Left ventricle myocardium inferior (tissue), 1 donor: ENCODE measurements at places on chromosomes 11 and 22.

DNA sequence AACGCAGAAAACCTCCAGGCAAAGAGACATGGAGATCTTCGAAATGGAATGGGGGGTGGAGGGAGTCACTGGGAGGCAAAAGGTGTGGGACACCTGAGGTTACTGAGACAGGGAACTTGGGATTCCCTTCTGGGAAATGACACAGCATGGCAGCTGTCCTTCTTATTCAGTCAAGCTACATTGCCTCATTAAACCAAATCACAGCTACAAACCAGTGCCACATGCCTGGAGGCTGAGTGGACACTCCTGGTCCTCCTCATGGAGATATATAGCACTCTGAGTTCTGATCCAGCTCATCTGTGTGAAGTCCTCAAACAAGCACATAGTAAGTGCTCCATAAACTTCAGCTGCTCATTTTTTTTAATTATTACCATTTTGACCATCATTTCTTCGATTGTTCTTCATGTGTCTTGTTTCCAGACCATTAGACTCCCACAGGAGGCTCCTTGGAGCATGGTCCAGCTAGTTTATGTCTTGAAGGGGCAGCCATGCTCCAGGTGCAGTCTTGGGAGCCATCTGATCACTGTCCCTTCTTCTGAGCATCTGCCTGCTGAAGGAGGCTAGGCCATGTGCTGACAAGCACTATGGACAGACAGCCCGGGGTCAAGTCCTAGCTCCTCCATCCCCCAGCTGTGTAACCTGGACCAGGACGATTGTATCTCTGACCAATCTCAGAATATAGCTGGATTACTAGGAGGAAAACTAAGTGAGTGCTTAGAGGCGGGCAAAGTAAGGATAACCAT is 9.7 kb upstream of the FXYD2 start:
- no peak for DNase-seq

- no peak for DNase-seq
These were observed 6.1 kb downstream of the ARHGAP8 start for GRCh38 chr22:44758344-44758973.

- DNase-seq: no peak
These were observed 19.2 kb upstream of the SLC5A12 start for GRCh38 chr11:26741036-26741435.

DNA sequence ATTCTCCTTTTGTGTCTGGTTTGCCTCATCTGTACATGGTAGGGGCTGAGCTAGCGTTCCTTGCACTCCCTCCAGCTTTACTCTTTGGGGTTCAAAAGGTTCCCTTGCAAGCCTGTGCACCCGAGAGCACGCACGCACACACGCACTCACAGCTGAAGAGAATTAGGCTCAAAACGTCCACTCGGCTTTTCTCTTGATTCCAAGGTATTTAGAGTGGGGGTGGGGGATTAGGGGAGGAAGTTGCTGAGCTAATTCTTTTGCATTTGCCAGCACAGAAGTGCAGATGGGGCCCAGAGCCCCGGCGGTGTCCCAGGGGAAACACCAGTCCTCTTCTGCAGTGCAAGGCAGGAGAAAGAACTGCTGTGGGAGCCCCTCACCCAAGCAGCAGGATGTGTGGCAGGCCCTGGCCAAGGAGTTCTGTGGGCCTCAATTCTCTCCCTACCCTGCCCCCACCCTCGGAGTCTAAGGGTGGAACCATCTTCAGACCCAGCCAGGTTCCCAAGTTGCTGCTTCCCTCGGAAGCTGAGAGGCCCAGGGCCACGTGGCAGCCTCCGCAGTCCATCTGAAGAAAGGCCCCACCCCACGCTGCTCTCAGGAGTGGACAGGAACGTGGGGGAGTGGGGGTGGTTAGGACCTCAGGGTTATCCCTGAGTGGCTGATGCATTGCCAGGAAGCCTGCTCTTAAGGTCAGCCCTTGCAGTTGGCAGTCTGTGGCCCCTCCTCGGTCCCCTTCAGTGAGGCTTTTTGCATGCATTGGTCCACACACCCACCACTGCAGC is 3.8 kb upstream of the KCNQ1OT1 start:
- peak; percentile 6 for DNase-seq

- DNase-seq: peak; percentile 30
These were observed 101.6 kb downstream of the CCDC81 start for GRCh38 chr11:86476109-86476861.

GRCh38 chr11:45926001-45926401 is 3.5 kb downstream of the LARGE2 start:
- peak; percentile 9 for DNase-seq

- no peak for DNase-seq
These were observed 194.5 kb downstream of the NAV2 start for GRCh38 chr11:19907008-19907579.

GRCh38 chr11:57735619-57736298 is 5.5 kb upstream of the SELENOH start:
- DNase-seq: no peak

GRCh38 chr11:124791626-124792341 is 8.4 kb downstream of the MSANTD2 start:
- no peak for DNase-seq

GRCh38 chr11:114074546-114075343 is 15.2 kb downstream of the ZBTB16 start:
- no peak for DNase-seq

- no peak for DNase-seq
These were observed 34.4 kb downstream of the TMEM225 start for GRCh38 chr11:123851110-123851509.

DNA sequence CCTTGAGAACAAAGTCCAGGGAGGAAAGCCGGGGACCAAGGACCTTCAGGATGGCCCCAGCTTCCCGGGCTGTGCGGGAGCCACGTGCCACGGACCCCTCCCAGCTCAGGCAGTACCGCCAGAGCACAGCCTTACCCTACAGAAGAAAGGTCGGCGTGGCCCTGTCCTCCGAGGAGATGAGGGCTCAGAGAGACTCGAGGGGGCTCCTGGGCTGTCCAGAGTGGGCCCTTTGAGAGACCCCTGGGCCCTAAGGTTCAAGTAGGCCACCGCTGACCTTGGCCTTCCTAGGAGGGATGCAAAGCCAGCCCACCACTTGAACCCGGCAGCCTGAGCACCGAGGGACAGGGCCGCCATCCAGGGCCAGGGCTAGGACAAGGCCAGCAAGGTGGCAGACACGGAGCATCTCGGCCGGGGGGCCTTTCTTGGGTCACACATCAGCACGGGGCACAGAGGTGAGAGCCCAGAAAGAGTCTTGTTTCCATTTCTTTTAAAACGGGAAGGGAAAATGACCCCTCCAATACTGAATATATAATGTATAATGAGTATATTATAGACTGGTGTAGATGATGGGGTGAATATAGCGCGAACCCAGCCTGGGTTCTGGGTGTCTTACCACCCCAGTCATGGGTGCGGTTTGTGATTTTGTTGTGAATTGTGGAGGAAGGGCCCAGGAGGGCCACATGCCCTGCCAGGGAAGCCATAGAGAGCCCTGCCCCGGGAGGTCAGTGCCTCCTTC is 34.4 kb upstream of the PPARA start:
- DNase-seq: no peak

DNA sequence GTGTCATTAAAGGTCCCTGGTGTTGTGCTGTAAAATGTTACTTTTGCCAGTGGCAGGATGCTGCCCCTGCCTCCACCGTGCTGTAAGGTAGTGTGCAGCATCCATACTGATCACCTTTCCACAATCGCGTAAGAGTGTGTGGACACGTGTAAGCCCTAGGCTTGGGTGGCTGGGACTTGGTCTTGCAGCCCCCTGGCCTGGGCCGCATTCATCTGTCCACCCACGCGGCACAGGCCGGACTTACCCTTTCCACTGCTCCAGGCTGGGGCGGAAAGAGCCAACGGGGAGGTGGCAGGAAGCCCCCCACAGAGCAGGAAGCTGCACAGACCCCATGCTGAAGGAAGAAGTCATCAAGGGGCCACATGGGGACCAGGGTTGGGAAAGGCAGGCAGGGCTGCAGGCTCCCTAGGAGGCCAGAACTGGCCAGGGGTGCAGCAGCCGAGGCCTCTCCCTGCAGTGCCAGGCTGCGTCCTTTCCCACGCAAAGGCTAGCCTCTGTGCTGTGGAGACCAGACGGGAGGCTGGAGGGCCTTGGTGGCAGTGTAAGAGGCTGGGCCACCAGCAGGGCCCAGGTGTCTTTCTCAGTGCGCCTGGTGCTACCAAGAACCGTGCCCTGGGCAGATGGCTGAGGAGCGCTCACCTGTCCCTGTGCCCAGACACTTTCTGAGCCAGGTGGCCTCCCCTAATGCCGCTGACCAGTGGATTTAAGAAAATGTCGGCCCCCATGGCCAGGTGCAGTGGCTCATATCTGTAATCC is 11.7 kb upstream of the TMEM191C start:
- DNase-seq: no peak

GRCh38 chr11:12472401-12473005 is 95.1 kb downstream of the PARVA start:
- no peak for DNase-seq

DNA sequence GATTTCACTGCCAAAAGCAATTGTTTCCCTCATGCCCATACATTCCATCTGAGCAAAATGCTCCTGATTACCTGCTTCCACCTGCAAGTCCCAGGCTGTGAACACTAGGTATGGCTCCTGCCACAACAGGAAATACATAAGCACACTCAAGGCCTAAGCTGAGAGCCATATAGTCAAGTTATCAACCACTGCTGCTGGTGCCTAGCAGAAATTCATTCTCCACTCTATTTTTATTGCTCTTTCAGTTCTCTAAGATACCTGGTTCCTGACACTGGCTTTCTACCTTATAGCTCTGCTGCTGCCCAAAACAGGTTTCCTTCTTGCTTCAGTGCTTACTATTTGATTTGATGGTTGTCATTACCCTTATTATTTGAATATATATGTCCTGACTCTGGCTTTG is 31.6 kb downstream of the SLC36A4 start:
- no peak for DNase-seq

- no peak for DNase-seq
These were observed 827 bp upstream of the MUC2 start for GRCh38 chr11:1073851-1074243.

DNA sequence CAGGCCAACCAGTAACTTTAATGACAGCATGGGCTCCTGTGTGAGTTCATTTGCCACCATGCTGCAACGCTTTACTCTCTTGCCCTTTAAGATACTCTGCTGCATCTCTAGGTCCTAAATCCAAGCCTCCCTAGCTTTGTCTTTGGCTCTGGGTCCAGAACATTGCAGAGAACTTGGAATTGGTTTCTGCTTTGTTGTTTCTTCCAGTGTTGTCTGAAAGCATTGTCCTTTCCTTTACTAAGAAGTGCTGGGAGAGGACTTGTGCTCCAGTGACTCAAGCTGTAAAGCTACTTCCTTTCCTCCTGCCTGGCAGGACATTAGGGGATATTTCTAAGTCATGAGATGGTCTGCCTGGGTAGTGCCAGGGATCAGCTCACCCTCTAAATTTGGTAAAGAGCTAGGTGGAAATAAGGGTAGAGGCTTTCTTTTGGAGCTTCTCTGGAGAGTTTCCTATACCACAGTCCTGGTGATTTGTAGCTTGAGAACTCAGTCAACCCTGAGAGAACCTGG is 202.5 kb upstream of the CADM1 start:
- no peak for DNase-seq

DNA sequence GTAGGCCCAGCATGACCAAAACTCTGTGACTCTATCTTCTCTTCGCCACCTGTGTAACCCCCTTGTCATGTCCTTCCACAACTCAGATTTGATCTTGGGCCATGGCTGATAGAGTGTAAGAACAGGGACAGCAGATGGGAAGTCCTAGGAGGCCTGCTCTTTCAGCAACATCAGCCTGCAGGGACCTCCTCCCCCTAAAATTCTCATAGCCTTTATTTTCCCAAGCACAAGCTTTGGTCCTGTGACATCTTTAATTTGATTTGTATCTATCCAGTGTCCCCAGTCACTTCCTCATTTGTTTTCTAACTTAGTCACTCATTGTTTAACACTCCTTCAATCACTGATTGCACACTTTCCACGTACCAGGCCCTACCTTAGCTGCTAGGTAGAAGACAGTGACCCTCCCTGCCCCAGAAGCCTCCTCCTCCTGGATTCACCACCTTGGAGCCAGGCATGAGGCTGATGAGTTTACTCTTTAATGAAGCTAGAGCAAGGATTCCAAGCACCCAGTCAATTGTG is 5.3 kb downstream of the UBQLN3 start:
- DNase-seq: no peak

DNA sequence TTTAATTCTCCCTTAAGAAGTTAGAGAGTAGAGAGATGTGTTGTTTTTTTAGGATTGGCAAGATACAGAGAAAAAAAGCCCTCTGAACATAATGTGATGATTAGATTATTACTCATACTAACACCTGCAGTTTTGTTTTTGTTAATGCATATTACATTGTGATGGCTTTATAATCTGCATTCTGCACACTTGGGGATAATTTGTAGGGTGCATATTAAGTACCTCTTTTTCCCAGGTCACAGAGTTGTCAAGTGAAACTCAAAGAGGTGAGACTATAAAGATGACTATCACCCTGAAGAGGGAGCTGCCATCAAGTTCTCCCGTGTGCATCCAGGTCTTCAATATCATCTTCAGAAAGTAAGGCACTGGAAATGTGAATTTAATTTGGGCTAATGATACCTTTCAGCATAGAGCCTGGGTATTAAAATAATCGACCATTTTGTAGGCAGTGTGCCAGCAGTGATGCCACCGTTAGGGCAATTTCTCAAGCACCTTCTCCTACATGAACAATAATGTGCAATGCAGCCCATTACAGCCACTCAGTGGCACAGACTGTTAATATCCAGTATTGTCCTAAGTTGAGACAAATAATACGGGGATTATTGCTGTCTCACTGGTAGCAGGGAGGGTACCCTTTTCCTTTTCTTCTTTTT is 16.2 kb downstream of the PIWIL4 start:
- DNase-seq: no peak

DNA sequence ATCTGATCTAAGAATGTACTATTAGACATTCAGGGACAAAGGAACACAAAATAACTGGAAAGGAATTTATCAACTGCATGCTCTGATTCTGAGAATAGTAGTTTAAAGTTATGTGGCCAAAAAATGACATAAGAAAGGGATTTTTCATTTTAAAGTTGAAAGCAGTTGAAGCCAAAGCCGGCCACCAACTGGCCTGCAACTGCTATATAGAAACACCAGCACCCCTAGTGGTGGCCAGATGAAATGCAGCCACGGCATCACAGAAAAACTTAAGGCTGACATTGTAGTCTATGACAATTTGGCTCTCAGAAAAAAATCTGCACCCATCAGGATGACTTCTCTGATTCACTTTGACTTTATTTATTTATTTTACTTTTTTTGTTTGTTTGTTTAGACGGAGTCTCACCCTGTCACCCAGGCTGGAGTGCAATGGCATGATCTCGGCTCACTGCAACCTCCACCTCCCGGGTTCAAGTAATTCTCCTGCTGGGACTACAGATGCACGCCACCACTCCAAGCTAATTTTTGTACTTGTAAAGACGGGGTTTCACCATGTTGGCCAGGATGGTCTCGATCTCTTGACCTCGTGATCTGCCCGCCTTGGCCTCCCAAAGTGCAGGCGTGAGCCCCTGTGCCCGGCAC is 59.2 kb downstream of the SLC35F2 start:
- peak; percentile 52 for DNase-seq

GRCh38 chr22:29737251-29738117 is 17.7 kb downstream of the CABP7 start:
- peak; percentile 22 for DNase-seq

- DNase-seq: no peak
These were observed 91.5 kb downstream of the CACNA1I start for GRCh38 chr22:39661842-39662685.

GRCh38 chr11:114794048-114794684 is 115.8 kb downstream of the NXPE2 start:
- no peak for DNase-seq
